Upper lobe of left lung (tissue), 6 donors: ENCODE measurements at places on chromosomes 1 and 21.

DNA sequence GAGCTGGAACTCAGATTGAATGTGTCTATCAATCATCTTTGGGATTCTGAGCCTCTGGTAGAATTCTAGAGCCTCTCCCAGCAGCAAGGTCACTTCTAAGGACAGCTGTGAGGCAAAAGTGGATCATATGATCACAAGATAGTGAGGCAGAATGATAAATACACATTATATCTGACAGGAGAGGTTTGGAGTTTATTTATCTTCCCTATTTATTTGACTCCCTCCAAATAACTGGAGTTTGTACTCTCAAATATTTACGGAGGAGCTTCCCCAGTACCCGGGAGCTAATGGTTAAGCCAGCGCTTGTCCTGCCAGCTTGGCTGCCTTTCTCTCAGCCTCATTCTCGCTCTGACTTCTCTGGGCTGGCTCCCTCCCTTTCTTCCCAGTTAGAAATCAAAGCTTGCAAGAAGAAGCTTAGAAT, 2.3 kb downstream of the HMGCS2 start:
- DNase-seq = no peak

DNA sequence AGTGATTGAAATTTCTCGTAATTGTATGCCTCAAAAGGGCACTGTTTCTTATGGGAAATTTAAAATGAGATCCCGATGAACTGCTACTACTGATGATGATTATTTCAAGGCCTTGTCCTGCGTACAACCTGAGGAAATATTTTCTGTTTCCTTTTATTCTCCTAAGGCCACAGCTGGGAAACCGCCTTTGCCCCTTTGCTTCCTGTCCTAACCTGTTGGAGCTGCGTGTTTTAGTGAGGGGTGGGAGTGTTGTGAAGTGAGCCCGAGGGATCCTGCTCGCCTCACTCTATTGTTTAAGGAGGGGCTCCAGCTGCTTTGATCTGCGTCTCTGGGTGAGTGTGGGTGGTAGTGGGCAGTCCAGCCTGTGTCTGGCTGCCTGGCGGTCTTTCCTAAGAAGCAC, 14.4 kb downstream of the LAMC2 start:
- no peak for DNase-seq

DNA sequence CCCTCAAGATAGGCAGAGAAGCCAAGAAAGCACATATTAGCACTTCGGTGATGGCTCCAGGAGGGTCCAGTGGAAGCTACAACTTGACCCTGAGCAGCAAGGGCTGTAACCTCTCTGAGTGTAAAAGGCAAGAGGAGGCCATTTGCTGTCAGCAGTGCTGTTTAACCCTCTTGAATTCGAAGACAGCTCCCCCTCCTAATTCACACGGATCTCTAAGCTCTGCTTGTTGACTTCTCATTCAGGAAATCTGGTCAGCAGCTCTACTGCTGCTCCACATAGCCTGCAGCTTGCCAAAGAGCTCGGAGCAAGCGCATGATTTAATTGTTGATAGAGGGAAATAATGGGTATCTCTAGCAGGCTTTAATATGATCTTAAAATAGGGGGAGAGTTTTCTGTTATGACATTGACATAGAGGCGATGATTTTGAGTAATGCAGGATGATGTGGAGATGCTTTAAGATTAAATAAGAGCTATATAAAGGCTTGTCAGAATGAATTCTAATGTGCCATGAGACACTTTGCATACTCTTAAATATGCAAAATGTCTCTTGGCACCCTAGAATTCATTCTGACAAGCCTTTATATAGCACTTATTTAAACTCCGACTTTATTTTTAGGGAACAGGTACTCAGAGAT, 79.4 kb upstream of the USH2A start:
- no peak for DNase-seq

DNA sequence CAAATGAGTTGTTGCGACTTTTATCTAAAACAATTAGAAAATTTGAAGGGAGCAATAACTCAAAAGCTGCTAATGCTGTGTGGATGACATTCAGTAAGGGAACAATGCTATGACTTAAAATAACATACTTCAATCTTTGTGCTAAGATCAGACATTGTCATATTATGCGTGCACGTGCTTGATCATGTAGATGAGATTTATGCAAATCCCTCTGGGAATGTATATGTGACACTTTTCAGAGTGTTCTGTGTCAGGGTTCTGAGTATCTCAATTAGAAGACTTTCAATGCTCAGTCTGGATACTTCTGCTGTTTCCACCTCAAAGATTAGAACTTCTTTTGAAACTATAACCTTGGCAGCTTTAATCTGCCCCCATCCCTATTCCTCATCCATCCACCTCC, 18.6 kb upstream of the POU2F1 start:
- DNase-seq = no peak

- DNase-seq = no peak
Measured at GRCh38 chr1:209564849-209565248, 18.7 kb upstream of the CAMK1G start.

GRCh38 chr21:45800339-45801080, 157.0 kb downstream of the PCBP3 start:
- DNase-seq = no peak

DNA sequence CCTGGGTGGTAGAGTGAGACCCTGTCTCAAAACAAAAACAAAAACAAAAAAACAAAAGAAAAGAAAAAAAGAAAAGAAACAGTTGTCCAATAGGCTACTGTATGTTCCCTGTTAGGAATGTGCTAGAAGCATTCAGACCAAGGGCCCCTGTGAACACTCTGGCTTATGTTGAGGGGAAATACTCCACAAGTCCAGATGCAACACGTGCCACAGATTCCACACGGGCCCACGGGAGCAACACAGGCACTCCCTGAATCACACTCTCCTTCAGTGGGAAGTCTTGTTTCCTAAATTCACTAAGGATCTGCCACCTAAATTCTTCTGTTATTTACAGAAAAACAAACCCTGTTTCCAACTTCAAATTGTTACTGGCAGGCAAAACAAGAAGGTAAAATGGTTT, 291.1 kb downstream of the PCP4 start:
- DNase-seq = no peak

DNA sequence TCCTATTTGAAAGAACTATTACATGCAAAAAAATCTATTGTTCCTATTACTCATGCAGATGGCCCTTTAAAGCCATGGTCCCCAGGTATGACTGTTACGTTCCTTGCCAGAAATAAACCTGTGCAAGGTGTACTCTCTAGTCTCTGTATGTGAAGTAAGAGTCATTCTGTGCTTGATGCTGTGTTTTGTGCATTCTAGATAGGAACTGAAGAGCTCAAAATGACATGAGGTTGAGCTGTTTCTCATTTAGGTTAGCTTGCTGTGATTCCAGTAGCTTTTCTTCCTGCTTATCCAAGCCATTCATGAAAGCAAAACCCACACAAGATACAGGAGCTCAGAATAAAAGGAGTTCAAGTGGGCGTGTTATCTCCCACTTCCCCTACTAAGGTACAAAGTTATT, 64.3 kb upstream of the ZNF326 start:
- no peak for DNase-seq

GRCh38 chr21:32597205-32597604, 11.9 kb upstream of the TCP10L start:
- no peak for DNase-seq
